SJSA1 (cell line): ENCODE measurements at places on chromosomes 2 and 18. TPM values are rescaled to one million over a fixed set of nuclear protein-coding genes. Genes with fewer than 3 reads are reported as not detected.

DNA sequence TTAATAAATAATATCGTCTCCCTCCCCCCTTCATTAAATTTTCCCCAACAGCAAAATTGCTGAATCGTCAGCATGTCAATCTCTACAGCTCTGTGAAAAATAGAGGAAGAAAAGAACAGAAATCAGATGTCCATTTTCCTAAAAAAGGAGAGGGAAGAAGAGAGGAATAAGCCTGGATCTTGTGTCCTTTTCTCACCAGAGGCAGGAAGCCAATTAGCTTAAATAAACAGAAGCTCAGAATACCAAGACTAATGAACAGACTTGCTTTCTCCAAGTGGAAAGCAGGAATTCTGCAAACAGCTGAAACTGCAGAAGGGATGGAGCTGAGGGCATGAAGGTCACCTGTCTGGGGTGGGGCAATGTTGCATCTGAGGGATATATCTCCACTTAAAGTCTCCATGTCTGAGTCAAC lies 265.7 kb downstream of the CCDC85A start:
- H3K27ac ChIP-seq, result no peak overlapping the region
- no peaks in the 10 kb centered on the region for H3K36me3 ChIP-seq
- DNase-seq, result no peak
- H3K4me3 ChIP-seq, result no peak overlapping the region
- H3K27me3 ChIP-seq, result no peaks in the 10 kb centered on the region

DNA sequence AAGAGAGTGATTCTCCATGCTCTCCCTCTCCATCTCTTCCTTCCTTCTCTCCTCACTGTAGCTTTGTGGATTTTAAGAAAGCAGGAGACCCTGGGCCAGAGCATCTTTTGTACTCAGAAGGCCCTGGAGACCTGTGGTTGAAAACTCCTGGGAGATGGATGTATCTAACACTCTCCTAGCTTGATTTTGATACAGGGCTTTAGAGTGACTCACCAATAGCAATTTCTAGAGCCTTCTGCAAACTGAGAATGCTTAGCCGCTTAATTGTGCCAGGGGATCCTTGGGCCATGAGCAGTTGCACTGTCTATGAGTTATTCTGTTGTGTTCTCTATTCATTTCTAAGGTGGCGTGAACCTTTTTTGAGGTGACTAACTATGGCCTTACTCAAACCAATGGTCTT lies 17.7 kb downstream of the HOXD1 start:
- H3K27me3 ChIP-seq, result peaks cover 5% of the 10 kb centered on the region; the same call in 1 of the 2 replicates
- no peak for DNase-seq
- H3K27ac ChIP-seq, result no peak overlapping the region
- no peaks in the 10 kb centered on the region for H3K4me1 ChIP-seq
- H3K4me3 ChIP-seq, result no peak overlapping the region
- no peaks in the 10 kb centered on the region for H3K36me3 ChIP-seq

Gene FBLN7
- not detected in 2 replicates for total RNA-seq

DNA sequence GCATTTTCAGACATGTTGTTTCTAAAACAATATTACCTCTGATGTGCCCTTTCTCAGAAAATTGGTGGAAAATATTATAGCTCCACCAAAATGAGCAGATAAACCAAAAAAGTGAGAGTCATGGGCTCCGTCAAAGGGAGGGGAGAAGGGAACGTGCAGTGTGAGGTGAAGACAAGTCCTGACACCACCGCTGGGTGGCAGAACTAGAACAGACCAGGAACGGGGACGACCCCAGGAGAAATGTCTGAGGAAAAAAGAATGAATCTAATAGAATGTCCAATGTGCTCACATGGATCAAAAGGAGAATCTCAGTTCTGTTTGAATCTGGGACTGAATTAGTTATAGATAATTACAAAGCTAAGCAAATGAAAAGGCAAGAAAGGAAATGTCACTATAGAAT lies 22.6 kb upstream of the BCL2 start:
- no peak for DNase-seq
- H3K4me1 ChIP-seq, result no peaks in the 10 kb centered on the region
- H3K27ac ChIP-seq, result no peak overlapping the region
- no peak overlapping the region for H3K4me3 ChIP-seq
- H3K27me3 ChIP-seq, result no peaks in the 10 kb centered on the region

Gene IL1A
- total RNA-seq, result 0.16 and 1.5 TPM in 2 replicates

DNA sequence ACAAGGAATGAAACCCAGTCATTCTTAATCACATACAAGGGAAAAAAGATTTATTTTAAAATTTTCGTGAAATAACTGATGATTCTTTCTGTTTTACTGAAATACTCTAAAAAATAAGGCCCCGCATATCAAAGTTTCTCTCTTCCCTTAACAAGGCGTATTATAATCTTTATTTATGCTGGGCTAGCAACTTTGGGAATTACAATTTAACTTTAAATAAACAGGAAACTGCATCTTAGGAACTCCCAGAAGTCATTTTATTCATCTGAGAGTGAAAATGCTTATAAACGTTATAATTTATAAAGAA lies 166.7 kb downstream of the TCF4 start:
- peaks cover 20% of the 10 kb centered on the region for H3K4me1 ChIP-seq
- peak overlapping the region; percentile 14 for H3K4me3 ChIP-seq
- H3K36me3 ChIP-seq, result no peaks in the 10 kb centered on the region

Gene GPBAR1
- 0.89 TPM in 1 of 2 replicates, not detected in the other for total RNA-seq

DNA sequence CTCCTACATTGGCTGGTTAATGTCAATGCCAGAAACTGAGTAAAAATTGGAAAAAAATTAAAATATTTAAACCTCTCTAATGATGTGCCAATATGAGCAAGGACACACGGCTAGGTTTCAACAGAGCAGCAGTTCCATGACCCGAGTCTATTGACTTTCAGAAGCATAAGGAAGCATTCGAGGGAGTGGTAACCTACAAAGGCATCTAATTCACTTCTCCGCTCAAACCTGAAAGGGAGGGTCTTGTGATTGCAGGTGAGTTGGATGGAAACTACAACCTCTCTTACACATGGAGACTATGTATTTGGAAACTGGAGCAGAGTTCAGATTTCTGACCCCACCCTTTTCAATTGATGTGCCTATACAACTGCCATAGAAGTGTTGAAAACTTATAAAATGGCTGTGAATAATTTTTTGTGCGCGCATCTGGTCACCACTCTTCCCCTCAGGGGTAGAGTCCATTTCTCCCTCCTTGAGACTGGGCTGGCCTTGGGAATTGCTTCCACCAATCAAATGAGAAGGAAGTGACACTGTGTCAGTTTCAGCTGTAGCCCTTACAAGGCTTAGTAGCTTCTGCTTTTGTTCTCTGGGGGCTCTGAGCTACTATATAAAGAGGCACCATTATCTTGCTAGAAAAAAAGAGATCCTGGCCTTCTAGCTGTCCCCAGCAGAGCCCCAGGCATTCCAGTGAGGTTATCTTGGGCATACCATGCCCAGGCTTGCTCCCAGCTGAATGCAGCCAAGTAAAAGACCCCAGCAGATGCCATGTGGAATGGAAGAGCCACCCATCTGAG lies 278.0 kb downstream of the EPHA4 start:
- no peaks in the 10 kb centered on the region for H3K4me1 ChIP-seq
- no peak for DNase-seq
- H3K27ac ChIP-seq, result no peak overlapping the region
- no peaks in the 10 kb centered on the region for H3K36me3 ChIP-seq

Gene LAMA3
- total RNA-seq, result 0.25 and 0.61 TPM in 2 replicates

- H3K4me3 ChIP-seq, result no peak overlapping the region
- H3K36me3 ChIP-seq, result no peaks in the 10 kb centered on the region
These were observed 137.9 kb upstream of the VRK2 start for GRCh38 chr2:57908736-57909161.

DNA sequence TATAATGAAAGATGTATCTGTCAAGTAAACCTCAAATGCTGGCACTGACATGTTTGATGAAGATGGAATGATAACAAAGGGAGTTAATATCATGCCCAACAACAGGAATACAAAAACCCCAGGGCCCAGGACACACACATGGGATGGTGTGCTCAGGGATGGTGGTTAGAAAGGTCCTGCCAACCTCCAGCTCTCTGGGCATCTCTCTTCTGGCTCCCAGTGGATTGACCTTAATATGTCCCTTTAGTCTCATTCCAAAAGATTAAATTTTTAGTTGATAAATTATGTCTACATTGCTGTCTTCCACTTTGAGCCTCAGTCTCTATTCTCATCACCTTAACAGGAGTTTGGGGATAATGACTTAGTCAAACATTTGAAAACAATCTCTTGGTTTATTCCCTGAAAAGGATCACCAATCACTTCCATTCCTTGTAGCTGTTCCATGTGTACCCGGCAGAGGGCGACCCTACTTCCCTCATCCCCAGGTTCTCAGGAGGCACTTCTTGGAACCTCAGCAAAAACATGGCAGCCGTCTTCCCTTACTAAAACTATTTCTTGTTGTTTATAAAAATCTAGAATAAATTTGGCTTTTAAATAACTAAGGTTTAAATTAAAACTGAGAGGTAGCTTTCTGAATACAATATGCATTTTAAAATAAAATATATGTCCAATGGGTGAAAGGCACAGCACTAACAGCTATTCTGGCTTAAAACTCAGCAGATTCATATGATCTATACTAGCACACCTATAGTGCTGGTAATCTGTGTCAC lies 29.6 kb downstream of the MCEE start:
- no peak overlapping the region for H3K4me3 ChIP-seq
- no peaks in the 10 kb centered on the region for H3K36me3 ChIP-seq
- H3K27me3 ChIP-seq, result peaks cover 4% of the 10 kb centered on the region; the same call in 1 of the 2 replicates

DNA sequence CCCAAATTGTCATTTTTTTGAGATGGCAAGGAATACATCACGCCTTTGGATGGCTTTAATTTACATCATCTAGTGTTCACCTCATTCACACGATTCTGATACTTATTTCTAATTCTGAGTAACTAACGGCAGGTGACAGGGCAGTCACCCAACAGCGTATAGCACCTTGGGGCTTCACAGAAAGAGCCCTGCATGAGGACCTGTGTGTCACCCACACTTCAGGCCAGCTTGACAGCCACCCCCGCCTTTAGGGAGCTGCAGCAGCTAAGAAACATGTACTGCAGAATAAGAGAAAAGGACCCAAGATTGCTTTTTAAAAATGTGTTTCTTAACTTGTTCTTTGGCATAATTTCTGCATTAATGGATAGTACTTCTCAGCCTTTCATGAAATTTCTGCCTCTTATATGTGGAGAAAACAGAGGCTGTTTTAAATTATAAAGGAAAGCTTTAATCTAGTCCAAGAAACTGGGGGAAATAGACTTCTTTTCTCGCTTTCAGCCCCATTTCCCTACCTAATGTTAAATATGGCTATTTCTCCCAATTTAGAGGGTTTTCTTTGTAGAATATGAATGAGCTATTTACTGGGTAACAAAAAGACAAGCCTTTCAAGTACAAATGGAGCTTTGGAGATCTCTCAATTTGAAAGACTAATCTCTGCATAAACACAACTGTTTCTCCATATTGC lies 245.1 kb downstream of the LDLRAD4 start:
- no peak overlapping the region for H3K27ac ChIP-seq
- H3K36me3 ChIP-seq, result no peaks in the 10 kb centered on the region
- DNase-seq, result no peak
- H3K4me1 ChIP-seq, result no peaks in the 10 kb centered on the region

Gene IL36RN
- not detected in 2 replicates for total RNA-seq

- DNase-seq, result no peak
- H3K4me3 ChIP-seq, result no peak overlapping the region
- no peaks in the 10 kb centered on the region for H3K27me3 ChIP-seq
- peaks cover 10% of the 10 kb centered on the region for H3K4me1 ChIP-seq
- no peak overlapping the region for H3K27ac ChIP-seq
- peaks cover 89% of the 10 kb centered on the region for H3K36me3 ChIP-seq
These were observed 4.9 kb downstream of the CCT7 start for GRCh38 chr2:73238976-73239375.

Gene KIF1A
- not detected in 2 replicates for total RNA-seq

Gene NAT8
- total RNA-seq, result not detected in 2 replicates
